ENCODE measurements at places on chromosomes 3 and 15. TPM values are rescaled to one million over a fixed set of nuclear protein-coding genes. Genes with fewer than 3 reads are reported as not detected.

ATRIP gene
- total RNA-seq, result 12.9 TPM

CAPN3 gene
- 3.0 TPM for total RNA-seq

GRCh38 chr3:17307482-17307881, 422.7 kb downstream of the PLCL2 start:
- peak; percentile 29 for DNase-seq

DNA sequence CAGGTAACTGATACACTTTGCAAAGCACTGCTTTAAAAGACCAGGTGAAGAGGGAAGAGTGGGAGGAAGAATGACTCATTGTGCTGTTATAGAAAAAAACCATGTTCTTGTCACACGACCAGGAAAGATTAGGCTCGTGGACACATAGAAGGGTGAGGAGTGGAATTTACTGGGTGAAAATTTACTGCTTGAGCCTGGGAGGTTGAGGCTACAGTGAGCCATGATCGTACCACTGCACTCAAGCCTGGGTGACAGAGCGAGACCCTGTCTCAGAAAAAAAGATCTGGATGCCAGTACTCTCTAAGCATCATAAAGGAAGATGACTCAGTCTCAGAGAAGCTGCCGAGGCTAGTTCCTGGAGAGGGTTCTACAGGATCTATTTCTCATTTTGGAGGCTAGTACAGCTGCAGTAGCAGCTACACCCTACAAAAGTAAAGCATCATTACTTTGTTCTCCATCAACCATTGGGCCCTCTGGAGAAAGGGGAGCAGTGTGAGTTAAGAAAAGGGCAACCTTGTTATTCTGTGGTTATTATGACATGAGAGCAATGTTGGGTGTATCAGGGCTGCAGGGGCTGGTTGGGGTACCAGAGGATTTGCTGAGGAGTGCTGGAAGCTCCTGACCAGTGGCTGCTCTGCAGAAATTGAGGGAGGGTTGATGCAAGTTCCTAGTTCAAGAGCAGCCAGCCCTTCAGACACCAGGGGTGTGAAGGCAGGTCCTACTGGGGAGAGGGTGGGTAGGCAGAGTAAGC, 75.4 kb downstream of the CMTM8 start:
- no peak for DNase-seq

DNA sequence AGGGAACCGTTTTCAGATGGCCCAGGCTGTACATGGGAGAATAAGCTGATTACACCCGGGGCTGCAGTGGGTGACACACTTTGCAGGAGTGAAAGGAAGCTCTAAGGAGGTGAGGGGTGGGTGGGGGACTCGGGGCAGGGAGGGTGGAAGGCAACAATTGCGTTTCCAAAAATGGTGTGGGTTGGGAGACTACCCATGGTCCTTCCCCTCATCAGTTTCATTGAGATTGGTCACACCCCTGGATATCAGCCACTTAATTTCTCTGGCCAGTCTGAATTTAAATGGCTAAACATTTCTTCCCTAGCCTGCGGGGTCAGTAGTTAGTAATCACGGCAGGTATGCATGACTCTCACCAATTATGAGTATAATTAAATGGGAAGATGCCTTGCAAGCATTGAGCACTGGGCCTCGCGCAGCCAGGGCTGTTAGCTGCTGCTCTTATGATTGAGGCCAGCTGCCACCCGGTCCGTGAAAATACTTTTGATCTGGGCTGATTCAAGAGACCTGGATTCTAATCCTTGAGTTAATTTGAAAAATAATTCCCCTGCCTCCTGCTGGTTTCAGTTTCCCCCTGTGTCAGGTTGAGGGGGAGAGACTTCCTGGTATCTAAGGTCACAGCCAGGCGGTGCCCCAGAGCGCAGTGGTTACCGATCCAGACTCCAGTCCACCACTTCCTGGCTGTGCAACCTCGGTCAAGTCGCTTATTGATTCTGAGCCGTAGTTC, 23.3 kb downstream of the SLC6A6 start:
- peak; percentile 50 for DNase-seq

- no peak for DNase-seq
Measured at GRCh38 chr15:58999694-59000093, 12.2 kb downstream of the RNF111 start.
